ENCODE measurements at places on chromosomes 1 and 21.
A peak's percentile ranks its signal among the peaks of the same experiment; 100 is the strongest.

DNA sequence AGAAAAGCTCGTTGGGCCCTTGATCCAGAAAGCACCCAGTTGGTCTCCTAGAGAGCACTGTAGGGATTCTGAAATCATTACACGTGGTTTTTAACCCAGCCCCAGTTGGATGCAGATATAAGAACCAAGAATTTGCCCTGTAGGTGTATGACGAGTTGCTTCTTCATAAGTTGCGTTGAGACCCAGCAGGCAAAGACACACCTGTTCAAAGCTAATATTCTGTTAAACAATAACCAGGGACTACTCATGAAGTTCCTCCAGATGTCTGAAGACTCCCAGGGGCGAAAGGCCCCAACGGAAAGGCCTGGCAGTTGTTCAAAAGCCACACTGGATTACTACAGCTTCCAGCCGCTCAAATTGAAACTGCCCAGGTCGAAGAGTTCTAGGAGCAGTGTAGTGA, 88.6 kb upstream of the HNRNPU start:
- no peak for DNase-seq

DNA sequence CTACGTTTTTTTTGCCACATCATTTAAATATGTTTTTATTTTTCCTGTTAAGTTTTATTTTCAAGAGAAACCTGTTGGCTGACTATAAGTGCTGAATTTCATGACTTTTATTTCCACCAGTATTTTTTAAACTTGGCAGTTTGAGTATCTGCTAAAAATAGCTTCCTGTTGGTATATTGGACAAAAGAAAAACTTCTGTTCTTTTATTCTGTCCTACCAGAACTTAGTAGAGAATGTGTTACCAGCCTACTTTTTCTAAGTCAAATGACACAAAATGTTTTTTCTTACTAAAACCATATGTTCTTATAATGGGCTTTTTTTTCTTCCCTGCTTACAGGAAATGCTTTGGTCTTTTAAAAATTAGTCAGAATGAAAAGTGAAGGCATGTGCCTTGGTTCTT, 7.6 kb downstream of the DR1 start:
- no peak for DNase-seq

GRCh38 chr1:163537809-163538208, 216.1 kb downstream of the NUF2 start:
- no peak for DNase-seq

DNA sequence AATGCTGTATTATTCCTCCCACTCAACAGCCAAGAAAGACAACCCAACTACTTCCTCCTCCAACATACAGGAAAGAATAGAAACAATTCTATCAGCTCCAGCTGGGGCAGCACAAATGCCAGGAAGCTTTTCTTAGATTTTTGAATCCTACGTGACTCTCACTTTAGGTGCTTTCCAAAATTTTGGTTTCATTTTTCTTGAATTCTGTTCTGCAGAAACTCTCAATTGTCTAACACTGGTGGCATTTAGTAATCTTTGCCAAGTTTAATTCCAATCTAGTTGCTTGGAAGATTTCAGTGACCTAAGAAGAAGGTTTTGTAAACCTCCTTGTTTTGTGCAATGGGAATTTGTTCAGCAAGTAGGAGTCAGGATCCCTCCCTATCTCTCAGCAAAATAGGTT, 37.1 kb upstream of the DOCK7 start:
- DNase-seq, result no peak

GRCh38 chr1:22133247-22133930, 9.5 kb downstream of the WNT4 start:
- DNase-seq, result no peak

GRCh38 chr1:217067642-217068041, 344.4 kb upstream of the ESRRG start:
- no peak for DNase-seq

DNA sequence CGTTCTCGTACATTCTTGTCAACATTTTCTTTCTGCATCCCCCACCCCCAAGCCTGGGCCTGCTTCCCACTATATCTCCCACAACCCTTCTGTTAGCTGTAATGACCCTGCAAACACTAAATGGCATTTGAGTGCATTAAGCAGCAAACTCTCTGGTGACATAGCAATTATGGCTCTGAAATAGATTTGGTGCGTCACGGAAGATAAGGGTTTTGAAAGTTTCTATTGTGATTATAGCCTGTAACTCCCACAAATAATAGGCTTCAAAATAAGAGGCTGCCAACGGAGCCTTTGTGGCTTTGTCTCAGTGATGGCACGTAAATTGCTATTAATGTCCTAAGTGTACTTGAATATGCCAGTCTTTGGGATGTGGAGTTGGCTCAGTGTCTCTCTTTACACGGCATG, 277.6 kb downstream of the PBX1 start:
- no peak for DNase-seq

DNA sequence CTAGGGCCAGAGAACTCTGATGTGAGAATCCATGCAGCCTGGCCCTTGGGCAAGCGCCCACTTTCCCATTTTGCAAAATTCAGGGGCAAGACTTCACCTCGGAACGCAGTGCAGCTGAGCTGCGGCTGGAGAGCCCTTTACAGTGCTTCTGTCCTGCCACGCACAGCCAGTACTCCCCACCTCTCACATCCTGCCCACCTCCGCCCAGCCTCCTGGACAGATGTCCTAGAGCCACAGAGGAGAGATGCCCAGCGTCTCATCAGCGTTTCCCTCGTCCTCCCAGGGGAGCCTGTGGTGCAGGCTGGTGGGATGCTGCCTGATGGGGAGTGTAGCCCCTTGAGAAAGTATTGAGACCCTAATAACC, 29.6 kb downstream of the RUNX3 start:
- DNase-seq, result peak; percentile 16

GRCh38 chr1:185739967-185740366, 5.8 kb downstream of the HMCN1 start:
- DNase-seq, result no peak

GRCh38 chr1:185534801-185535200, 199.4 kb upstream of the HMCN1 start:
- DNase-seq, result no peak

Data from stimulated activated CD4-positive, alpha-beta T cell treated with anti-CD3 and anti-CD28 coated beads, Interleukin-2, amount 100 ng/mL, for 24 hours (primary cell).